ENCODE measurements at places on chromosomes 7 and 10.

- no peak for DNase-seq
Observed at GRCh38 chr10:55287346-55287745, 486.3 kb upstream of the PCDH15 start.

DNA sequence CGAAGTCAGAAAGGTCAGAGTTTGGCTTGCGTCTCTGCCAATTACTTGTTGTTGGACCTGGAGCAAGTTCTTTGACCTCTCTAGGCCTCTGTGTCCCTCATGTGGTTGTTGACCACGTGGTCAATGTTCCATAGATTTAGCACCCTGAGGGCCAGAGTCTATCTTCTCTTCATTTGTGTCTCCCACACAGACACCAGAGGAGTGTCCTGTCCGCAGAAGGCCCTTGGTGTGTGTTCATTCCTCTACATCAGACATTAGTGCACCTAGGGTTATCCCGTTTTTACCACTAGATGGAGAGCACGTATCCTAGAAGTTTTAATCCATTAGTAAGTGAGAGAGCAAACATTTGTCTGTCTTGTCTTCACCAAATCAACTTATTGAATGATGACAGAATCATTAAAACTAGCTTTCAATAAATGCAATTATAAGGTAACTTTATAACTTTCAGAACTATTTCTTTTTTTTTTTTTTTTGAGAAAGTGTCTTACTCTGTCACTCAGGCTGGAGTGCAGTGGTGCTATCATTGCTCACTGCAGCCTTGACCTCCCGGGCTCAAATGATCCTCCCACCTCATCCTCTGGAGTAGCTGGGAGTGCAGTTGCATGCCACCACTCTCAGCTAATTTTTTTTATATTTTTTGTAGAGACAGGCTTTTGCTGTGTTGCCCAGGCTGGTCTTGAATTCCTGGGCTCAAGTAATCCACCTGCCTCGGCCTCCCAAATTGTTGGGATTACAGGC, 122.5 kb upstream of the ANKRD1 start:
- DNase-seq: no peak

GRCh38 chr10:98351831-98352402, 63.1 kb downstream of the PYROXD2 start:
- DNase-seq: no peak

GRCh38 chr10:66695046-66695445, 230.8 kb upstream of the LRRTM3 start:
- DNase-seq: no peak

GRCh38 chr10:60450291-60450690, 60.6 kb upstream of the ANK3 start:
- no peak for DNase-seq

- no peak for DNase-seq
Observed at GRCh38 chr7:157358041-157358752, 21.4 kb downstream of the DNAJB6 start.

GRCh38 chr10:113326160-113327111, 226.4 kb upstream of the HABP2 start:
- no peak for DNase-seq

GRCh38 chr7:18177815-18178660, 150.4 kb upstream of the PRPS1L1 start:
- no peak for DNase-seq

GRCh38 chr7:157514306-157514705, 177.5 kb downstream of the DNAJB6 start:
- no peak for DNase-seq

DNA sequence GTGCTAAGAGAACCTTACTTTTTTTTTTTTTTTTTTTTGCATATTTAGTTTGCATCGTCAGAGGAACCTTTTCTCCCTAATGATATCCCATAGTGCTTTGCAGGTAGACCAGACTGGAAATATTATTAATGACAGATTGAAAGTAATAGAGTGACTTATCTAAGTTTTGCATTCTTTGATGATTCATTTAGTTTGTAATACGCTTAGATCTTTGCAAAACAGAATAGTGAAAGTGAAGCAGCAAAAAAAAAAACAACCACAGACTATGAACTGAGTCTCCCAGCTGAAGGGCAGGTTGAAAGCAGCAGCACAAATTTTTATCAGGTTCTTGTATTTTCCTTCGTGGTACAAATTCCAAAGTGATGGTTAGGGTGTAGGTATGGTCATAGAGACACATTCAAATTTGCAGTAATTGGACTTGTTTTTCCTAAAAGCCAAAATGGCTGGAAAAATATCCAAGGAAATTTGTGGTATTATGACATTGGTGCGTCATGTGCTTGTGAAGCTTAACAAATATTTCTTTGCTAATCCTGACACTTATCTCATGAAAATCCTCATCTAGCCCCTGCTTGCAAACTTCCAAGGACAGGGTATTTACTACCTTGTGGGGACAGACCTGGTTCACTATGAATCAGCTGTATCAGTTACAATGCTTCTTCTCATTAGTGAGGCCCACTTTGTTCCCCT, 81.8 kb upstream of the CREB5 start:
- DNase-seq: no peak

GRCh38 chr7:143451746-143452145, 8.5 kb downstream of the TAS2R60 start:
- no peak for DNase-seq

- no peak for DNase-seq
Observed at GRCh38 chr7:126937171-126937570, 315.6 kb downstream of the GRM8 start.

DNA sequence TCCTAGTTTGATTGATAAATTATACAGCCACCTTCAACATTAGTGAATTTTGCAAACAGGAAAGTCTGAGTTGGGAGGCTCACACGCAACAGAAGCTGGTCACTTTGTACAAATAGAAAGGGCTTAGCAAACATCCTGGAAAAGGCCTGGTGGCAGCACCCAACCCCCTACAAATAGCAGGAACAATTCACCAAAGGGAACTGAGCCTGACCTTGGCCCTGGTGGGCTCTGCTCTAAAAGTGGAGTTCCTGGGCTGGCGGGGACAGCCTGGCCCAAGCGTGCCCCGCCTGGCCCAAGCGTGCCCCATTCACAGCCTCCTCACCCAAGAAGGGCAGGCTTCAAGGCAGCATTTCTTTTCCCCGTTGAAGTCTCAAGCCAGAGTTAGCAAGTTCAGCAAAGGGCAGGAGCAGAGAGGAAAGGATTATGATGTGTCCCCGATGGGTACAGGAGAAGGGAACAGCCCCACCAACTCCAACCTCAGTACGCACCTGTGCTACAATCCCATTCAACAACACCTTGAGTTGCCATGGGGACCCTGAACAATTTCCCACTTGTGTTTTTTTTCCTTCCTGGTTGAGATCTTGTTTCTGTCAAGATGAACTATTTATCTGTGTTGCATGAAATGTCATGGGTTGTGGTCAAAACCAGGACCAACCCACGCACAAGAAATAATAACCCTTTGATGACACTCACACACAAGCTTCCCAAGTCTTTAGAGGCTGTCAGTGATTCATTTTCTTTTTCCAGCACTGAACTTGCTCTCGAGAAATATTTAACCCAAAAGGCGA, 43.4 kb downstream of the RGS10 start:
- peak; percentile 52 for DNase-seq

DNA sequence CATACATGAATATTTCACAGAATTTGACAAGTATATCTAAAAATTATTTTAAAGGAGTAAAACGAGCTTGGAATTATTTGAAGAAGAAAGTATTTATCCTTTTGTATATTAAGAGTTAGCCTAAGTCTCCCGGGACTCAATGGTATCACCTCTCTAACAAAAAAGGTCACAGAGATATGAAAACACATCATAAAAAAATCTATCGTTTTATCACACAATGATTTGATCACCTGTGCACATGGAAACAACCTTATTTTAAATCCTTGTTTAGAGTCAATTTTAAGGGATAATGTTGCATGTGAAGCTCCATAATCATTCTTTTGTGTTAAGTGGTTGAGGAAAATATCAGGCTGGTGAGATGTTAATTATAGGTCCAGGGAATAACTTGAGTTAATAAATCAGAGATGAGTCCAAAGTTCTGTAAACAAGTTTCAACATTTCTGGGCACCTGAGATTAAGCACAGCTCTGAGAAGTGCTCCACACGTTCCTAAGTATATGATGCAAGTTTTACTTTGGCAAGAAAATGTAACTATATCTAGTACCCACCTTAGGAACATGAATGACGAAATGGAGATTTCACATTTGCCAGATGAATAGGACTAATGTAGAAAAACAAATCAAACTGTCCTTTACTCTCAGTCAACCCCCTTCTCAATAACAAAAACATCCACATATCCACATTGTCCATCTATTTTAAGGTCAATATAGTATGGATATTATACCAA, 148.5 kb upstream of the AKR1E2 start:
- no peak for DNase-seq

DNA sequence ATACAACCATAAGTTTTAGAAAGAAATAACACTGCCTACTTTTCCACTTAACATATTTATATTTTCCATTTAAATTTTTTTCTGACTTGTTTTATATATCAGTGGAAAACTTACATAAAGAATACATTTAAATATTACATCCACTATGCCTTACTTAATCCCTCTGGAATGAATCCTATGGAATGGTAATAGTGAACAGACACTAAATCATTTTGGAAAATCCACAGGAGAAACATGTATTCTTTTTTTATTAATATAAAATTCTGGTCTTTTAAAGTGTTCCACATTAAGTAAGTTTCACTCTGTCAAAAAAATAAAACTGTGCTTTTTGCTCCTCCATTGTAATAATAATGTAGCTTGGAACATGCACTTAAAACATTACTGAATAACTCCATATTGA, 236.8 kb upstream of the LRRN3 start:
- DNase-seq: no peak

- DNase-seq: peak; percentile 33
Observed at GRCh38 chr10:117226813-117227451, 14.0 kb upstream of the SLC18A2 start.

- no peak for DNase-seq
Observed at GRCh38 chr7:132141109-132141508, 435.2 kb downstream of the PLXNA4 start.

DNA sequence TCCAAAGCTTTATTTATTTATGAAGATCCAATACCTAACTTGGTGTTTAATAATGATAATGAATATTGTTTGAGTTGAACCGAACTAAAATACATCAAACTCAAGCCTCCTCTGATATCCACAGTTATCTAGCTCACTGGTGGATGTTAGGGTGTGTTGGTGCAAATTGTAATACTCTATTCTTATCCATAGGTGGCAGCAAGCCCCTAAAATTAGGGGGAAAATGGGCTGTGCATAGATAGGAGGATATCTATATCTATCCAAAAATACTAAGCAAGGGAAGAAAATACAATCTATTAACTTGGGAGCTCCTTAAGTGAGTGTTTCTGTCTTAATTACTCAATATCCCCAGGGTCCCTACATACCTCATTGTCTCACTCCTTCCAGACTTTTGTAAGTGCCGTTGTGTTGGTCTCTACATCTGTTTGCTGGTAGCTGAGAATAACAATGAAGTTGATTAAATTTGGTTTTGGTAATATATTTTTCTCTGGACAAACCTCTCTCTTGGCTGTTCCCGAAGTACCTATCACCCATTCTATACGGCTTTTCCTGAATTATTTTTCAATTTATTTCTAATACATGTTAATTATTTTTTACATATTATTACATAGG, 55.0 kb upstream of the VWDE start:
- DNase-seq: no peak

DNA sequence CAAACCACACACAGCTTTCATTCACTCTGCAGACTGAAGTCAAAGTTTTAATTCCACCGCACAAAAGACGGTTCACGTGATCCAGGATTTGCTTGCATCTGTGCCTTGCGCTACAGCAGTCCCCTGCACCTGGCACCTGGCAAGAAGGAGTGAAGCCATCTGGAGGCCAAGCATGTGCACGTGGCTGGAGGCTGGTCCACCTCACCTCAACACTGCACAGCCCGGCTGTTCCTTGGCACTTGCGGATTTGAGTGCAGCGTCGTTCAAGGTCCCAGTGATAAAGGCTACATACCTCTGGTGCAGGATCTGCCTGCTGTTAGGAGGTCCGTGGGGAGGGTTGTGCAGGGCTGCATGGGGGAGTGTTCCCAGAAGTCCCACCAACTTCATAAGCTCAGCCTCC, 248.5 kb upstream of the GRB10 start:
- no peak for DNase-seq

DNA sequence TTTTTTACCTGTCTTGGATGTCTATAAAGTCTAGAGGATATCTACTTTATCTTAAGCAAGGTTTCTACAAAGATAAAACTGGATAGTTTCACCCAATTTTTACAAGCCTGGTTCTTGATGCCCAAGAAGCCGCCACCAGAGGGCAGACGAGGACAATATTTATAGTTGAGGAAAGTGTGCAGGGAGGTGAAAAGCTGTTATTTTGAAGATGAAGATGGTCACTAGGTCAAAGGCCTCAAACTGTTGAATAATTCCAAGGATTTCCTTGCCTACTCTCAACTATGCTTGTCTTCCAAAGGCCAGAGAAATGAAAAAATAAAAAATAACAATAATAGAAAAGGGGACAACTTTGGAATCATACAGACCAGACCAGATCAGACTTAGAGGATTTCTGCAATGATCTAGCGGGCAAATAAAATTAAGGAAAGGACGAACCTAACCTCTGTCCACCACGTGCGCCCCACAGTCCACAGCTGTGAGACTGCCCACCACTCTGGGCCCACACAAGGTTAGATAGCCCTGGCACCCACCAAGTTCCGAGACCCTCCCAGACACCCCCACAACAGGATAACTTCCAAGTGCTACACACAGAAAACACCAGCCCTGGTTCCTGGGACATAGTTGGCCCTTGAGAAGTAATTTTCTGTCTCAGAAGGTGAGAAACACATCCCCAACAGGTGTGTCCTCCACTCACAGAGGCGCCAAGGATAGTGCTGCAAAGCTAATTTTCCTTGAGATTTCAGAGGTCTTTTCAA, 2.8 kb downstream of the PKD1L1 start:
- DNase-seq: peak; percentile 71

DNA sequence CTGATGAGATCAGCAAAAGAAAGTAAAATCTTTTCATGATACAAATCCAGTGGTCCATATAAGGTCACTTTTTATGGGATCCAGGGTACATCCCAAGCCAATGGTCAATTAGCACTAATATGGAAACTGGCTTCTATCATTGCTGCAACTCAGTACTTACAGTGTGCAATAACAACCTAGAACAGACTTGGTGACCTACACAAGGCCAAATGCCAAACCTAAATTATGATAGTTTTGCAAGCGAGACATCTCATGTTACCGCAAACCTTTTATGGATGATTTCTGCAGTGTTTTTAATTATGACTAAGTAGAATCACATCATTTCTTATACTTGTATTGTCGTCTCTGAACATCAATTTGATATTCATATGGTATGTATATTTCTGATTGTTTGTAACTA, 583.5 kb upstream of the SEMA3D start:
- no peak for DNase-seq

DNA sequence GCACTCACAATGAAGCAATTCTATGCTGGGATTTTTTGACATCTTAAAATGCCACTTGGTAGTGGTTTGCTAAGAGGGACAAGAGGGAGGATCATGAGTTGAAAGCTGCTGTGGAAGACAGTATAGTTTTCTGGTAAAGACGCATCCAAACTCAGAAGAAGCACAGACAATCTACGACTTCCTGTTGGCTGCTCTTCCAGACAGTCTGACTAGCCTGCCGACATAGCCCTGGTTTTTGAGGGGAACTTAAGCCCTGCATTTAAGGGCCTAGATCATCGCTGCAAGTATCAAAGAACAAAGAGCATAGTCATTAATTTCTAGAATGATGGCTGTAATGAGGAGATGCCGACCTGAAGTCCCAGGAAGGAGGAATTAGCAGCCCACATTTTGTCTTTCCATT, 99.9 kb upstream of the IKZF1 start:
- peak; percentile 14 for DNase-seq
